ENCODE measurements at places on chromosomes 4 and X.

DNA sequence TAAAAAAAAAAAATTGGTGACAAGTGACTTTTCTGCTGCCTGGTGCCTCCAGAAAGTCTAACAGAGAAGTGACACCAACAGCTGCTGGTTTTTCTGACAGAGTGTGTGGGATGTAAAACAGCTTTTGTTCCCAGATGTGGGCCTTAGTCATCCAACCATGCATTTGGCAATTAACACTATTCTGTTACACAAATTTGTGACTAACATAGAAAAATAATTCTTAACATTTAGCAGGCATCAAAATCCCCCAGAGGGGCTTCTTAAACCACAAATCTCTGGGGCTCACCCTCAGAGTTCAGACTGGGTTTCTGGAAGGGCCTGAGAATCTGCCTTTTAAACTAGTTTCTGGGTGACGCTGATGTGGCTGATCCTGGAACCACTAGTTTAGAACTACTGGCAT lies 100.5 kb upstream of the PCDH7 start:
- peak; percentile 4 for DNase-seq

- DNase-seq: no peak
These were observed 710.4 kb upstream of the PABPC4L start for GRCh38 chr4:134911941-134912340.

DNA sequence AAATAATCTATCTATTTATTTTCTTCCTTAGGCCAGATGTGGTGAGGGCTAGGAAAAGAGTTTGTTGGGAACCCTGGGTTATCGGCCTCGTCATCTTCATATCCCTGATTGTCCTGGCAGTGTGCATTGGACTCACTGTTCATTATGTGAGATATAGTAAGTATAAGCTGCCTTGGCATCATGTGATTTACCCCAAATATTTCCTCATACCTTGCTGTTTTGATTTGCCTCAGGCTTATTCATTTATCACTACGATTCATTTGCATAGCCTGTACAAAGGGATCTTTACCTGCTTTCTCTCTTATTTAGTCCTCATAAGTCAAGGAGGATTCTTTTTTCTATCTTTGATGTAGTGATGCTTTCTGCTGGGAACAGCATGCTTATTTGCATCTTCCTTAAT lies 14.5 kb downstream of the TMPRSS11E start:
- no peak for DNase-seq

DNA sequence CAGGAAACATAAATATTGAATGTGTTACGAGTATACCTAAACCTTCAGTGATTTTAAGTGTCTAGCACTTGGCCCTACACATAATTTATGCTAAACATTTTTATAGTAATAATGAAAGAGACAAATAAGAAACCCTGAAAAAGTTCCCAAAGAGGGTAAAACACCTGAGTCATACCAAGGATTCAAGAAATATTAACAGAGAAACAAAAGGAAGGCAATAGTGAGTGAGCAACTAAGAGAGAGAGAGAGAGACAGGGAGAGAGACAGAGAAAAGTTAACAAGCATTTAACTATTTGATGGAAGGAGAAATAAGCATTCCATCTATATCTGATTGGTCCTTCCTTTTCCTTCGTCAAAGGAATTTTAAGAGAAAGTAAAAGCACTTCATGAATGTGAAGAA lies 743.6 kb upstream of the POU3F4 start:
- no peak for DNase-seq

DNA sequence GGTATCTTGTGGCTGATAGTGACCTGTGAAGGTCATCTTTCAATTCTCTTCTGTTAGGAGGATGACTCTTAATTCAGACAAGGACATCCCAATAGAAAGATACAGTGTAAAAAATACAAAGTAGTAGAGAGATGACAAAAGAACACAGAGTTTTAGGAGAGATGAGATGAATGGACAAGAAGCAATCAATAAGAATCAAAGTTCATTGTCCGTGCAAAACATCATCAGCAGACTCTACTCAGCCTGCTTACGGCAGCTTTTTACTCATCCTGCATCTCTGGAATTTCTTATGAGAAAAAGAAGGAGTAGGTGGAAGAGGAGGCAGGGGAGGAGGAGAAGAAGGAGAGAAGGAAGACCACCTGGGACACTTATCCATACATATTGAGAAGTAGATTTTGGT lies 2131.7 kb downstream of the ARAP2 start:
- DNase-seq: no peak

DNA sequence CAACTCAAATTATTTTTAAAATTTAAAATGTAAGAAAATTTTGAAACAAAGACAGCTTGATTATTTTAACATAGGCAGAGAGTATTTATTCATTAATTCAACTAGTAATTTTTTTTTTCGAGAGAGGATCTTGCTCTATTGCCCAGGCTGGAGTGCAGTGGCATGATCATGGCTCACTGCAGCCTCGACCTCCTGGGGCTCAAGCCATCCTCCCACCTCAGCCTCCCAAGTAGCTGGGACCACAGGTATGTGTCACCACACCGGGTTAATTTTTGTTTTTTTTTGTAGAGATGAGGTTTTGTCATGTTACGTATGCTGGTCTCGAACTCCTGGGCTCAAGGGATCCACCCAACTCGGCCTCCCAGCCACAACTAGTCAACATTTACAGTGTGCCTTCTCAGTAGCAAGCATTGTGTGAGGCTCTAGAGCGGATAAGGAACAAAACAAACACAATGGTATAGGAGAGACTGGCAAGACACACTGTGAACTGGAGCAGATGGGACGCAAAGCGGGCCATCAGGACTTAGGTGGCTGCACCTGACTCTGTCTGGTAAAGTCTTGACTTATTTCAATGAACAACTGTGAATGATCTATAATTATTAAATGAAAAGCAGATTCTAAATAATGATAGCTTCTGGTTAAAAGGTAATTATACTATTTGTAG lies 21.6 kb downstream of the SETD7 start:
- no peak for DNase-seq

DNA sequence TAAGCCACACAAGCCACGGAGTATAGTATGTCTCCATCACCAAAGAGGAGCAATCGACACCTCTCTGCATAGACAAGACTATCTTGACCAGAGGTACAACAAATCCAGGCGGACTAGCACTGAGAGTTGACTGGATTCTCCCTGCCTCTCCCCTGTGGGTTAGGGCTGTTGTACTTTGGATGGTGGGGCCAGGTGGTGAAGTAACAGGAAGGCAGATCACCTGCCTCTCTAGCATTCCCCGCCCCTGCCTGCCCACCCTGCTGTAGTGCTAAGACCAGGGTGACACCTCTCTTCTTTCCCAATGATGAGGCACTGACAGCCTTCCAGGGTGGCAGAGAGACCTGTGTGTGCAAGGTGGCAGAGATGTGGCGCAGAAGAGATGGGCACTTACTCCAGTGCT lies 47.5 kb upstream of the TRIM2 start:
- no peak for DNase-seq

GRCh38 chr4:136113921-136114320 lies 1418.4 kb downstream of the PCDH18 start:
- DNase-seq: no peak

- no peak for DNase-seq
These were observed 62.6 kb downstream of the NSUN7 start for GRCh38 chr4:40812386-40812785.

GRCh38 chr4:82833696-82834313 lies 35.2 kb upstream of the SCD5 start:
- no peak for DNase-seq

DNA sequence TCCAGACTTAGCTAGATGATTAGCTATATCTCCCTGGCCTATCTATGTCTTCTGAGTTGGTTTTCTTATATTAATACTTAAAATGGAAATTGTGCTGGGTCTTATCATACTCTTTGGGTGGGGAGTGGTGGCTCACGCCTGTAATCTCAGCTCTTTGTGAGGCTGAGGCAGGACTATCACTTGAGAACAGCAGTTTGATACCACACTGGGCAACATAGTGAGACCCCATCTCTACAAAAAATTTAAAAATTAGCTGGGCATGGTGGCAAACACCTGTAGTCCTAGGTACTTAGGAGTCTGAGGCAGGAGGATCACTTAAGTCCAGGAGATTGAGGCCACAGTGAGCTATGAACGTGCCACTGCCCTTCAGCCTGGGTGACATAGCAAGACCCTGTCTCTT lies 30.4 kb downstream of the WDFY3 start:
- no peak for DNase-seq

- no peak for DNase-seq
These were observed 6.8 kb downstream of the PDS5A start for GRCh38 chr4:39970671-39971640.

GRCh38 chr4:172553216-172553615 lies 615.4 kb upstream of the GALNT7 start:
- no peak for DNase-seq

GRCh38 chrX:40201329-40201885 lies 103.6 kb upstream of the BCOR start:
- no peak for DNase-seq

- DNase-seq: no peak
These were observed 600.7 kb downstream of the CCSER1 start for GRCh38 chr4:90727938-90728337.

DNA sequence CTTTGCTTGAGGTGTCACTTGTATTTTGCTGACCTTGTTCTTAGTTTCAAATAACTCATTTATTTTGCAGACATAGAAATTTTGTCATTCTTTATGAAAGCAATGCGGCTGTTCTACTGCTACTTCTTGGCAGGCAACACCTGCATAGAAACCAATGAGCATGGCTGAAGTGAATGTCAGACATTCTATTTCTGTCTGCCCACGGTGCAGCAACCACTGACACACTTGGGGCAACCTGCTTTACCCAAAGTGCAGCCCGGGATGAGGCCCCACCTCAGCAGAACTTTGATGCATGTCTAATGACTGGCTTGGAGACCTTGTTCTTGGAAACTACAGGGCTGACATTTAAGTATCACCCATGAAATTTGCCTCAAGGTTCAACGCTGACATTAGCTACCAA lies 93.6 kb downstream of the RBM47 start:
- DNase-seq: no peak

GRCh38 chrX:149207518-149207917 lies 297.6 kb downstream of the IDS start:
- DNase-seq: no peak

- DNase-seq: no peak
These were observed 671.6 kb downstream of the FAT4 start for GRCh38 chr4:125986307-125986706.

- no peak for DNase-seq
These were observed 250.3 kb upstream of the FAM47A start for GRCh38 chrX:34382416-34382815.

GRCh38 chr4:85571008-85571407 lies 96.1 kb downstream of the ARHGAP24 start:
- no peak for DNase-seq

DNA sequence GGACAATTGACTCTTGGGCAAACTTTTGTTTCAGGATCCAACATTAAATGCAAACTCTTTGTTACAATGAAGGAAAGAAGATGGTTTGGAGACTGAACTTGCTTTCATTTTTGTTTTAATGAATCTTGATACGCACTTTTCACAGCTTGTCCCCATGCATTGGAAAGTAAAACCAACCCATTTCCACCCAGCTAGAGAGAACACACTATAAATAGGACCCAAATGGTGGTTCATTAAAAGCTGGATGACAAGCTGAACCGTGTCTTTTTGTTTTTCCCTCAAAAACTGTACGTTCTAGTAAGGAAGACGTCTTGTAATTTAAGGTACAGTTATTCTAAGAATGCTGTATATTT lies 95.3 kb upstream of the EGFL6 start:
- DNase-seq: no peak

DNA sequence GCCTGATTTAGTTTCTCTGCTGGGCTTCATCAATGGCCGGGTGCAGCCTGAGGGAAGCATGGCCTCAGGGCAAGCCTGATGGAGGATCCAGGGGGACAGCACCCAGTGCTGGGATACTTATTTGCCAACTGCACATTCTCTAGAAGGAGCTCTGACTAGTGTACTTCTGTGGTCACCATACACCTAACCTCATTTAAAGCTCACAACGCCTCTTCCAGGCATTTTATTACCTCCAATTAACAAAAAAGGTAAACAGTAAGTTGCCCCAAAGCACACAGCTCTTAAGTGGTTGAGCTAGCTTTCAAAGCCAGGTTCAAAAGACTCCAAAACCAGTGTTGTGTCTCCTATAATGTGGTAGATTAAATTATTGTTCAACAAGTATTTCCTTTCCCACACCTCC lies 26.8 kb upstream of the ATXN3L start:
- no peak for DNase-seq

GRCh38 chr4:68077301-68077700 lies 52.4 kb downstream of the TMPRSS11F start:
- no peak for DNase-seq

- no peak for DNase-seq
These were observed 123.9 kb upstream of the RXFP1 start for GRCh38 chr4:158397781-158398180.

DNA sequence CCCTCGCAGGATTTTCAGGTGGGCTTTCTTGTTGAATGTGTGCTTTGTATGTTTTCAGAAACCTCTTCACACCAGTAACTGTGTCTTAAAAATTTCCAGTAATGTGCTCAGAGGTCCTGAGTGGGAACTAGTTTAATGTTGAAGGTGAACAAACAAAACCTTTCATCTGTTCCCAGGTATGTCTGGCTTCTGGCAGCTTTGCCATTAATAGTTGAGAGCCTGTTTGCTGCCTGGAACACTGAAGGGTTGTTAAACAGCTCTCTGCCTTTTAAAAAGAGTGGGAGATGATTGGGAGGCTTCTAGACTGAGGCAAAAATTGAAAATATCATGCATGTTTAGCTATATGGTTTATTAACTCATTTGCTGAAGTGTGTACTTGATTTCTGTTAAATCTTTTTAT lies 161.2 kb upstream of the AGTR2 start:
- no peak for DNase-seq

DNA sequence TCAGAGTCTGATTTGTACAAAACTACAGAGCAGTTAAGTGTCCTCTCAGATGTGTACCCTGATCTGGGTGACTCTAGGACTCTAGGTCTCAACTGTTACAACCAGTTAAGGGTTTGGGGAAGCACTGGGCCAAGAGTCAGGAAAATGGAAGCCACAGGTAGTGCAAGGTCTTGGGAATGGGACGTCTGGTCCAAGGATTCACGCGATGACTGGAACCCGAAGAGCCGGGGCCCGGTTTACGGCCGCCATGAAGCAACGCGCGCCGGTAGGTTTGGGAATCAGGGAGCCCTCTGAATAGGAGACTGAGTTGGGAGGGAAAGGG lies 321 bp upstream of the HPRT1 start:
- DNase-seq: peak; percentile 36

GRCh38 chr4:185204238-185204910 lies 574 bp upstream of the CFAP97 start:
- no peak for DNase-seq

All from NCI-H1694 treated with DMSO at 0.1 percent for 48 hours (cell line).